ENCODE measurements at places on chromosomes 7 and 10. TPM values are rescaled to one million over a fixed set of nuclear protein-coding genes. Genes with fewer than 3 reads are reported as not detected.

The SPDYE6 gene
- not detected for total RNA-seq

GRCh38 chr7:127751062-127751461 lies 99.1 kb downstream of the SND1 start:
- no peak for DNase-seq

GRCh38 chr7:63899691-63900393 lies 98.8 kb upstream of the ZNF722 start:
- peak; percentile 19 for DNase-seq

DNA sequence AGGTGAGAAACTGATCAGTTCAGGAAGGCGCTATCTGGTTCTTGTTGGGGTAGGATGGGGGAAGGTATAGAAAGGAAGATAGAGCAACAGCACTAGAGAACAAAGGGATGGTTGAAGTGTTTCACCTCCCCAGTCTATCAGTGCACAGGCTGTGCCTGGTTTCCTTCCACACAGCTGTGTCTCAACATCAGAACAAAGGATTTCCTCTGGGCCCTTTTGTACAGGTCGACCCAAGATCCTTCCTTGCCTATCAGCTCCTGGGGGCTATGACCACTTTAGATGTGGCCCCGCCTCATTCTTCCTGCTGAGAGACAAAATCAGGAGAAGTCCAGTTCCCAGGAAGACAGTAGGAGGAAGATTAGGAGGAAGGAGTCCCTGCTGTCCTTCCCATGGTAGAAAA lies 65.6 kb downstream of the NAMPT start:
- no peak for DNase-seq

- DNase-seq: no peak
Measured at GRCh38 chr7:115678086-115678982, 352.2 kb downstream of the TFEC start.

DNA sequence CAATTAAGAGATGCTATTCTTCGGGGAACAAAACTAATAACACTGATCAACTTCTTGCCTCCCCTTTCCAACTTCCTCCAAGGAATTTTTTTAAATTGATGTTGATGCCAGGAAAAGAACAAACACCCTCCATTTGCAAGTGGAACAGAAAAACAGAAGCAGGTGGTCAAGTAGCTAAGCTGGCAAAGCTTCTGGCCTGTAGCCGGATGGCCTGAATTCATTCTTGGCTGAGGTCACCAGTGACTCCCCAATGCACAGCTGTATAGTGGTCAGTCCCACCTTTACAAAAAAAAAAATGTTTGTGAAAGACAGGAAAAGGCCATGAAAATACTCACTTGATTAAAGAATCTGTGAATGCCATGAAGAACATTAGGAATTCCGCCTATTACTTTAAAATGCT lies 39.1 kb downstream of the DOCK4 start:
- DNase-seq: no peak

- DNase-seq: no peak
Measured at GRCh38 chr10:106392778-106393177, 771.7 kb downstream of the SORCS1 start.
